ENCODE measurements at places on chromosomes 4 and X.

- no peak for DNase-seq
Observed at GRCh38 chr4:74097116-74097515, 1.9 kb downstream of the CXCL2 start.

DNA sequence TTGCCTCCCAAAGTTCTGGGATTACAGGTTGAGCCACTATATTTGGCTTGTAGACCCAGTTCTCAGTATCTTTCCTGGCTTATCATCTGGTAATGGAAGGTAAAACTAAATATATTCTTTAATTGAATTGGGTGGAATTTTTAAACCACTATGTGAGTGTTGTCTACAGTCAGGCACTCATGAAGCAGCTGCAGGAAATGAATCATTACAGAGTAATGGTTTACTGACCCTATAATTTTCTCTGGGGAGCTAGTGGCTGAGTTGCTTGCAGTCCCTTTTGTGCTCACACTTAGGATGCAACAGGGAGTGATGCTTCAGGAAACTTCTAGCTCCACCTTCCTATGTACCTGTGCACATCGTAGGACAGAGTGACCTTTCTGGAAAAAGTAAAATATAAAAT lies 4.1 kb upstream of the UGT2B7 start:
- peak; percentile 28 for DNase-seq

DNA sequence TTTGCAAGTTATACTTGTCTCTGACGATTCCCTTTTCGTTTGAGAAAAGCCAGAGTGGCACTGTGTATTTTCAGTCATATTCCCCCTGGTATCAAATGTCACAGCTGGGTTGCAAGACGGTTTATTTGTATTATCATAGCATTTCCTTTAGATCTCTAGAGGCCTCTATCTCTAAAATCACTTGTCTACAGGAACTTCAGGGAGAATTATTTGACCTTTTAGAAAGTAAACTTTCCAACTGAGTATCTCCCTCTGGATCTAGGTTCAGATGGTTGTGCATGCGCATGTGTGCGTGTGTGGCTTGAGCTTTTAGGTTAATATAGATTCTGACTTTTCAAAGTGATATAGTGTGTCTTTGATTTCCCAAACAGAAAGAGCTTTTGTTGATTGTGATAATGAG lies 15.1 kb upstream of the TAB3 start:
- no peak for DNase-seq

DNA sequence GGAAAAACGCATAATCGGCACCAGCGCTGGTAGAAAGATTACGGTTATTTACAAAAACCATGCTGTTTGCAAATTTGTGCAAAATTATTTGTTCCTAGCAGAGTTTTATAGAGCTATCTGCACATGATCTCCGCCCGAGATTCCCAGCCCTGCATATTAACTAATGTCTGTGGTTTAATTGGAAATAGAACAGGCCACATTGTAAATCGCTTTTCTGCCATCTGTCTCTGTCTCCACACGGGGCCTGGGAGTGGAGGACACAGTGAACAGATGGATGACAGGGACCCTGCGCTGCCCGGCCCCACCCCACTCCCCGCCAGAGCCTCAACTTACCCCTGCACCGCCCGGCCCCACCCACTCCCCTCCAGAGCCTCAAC lies 126.9 kb downstream of the FAM53A start:
- no peak for DNase-seq

DNA sequence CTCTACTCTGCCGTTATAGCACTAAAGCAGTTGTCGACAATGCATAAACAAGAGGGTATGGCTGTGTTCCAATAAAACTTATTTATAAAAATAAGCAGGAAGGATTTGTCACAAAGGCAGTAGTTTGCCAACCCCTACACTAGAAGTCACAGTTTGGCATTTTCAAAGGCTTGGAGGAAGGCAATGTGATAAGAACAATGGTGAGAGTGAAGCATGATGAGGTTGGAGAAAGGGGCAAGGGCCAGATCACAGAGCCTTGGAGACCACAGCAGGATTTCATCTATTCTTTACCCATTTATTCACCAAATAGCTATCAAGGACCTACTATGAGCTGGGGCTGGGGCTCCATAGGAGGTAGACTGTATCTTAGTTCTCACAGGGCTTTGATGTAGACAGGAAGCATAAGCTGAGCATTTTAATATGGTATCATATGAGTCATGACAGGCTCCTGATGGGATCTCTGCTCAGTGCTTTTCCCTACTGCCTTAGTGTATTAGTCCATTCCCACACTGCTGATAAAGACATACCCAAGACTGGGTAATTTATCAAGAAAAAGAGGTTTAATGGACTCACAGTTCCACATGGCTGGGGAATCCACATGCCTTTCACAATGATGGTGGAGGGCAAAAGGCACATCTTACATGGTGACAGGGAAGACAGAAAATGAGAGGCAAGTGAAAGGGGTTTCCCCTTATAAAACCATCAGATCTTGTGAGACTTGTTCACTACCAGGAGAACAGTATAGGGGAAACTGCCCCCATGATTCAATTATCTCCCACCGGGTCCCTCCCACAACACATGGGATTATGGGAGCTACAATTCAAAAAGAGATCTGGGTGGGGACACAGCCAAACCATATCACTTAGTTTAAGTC lies 58.9 kb downstream of the PPM1K start:
- no peak for DNase-seq

DNA sequence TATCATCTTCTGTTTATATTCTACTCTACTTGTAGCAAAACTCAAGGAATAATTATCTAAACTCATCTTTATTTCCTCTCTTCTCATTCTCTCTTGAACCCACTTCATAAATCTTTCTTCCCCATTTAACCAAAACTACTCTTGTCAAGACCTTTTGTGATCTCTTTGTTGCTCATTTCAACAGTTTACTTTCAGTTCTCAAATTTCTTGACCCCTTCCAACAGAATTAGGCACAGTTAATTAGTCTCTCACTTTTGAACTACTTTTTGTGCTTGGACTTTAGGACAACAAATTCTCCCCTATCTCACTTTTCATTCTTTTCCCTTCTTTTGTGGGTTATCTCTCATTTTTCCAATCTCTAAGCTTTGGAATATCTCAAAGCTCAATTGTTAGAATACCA lies 27.4 kb upstream of the CAMK2D start:
- no peak for DNase-seq

GRCh38 chr4:181874602-181875001 lies 368.6 kb upstream of the TENM3 start:
- DNase-seq = peak; percentile 36

DNA sequence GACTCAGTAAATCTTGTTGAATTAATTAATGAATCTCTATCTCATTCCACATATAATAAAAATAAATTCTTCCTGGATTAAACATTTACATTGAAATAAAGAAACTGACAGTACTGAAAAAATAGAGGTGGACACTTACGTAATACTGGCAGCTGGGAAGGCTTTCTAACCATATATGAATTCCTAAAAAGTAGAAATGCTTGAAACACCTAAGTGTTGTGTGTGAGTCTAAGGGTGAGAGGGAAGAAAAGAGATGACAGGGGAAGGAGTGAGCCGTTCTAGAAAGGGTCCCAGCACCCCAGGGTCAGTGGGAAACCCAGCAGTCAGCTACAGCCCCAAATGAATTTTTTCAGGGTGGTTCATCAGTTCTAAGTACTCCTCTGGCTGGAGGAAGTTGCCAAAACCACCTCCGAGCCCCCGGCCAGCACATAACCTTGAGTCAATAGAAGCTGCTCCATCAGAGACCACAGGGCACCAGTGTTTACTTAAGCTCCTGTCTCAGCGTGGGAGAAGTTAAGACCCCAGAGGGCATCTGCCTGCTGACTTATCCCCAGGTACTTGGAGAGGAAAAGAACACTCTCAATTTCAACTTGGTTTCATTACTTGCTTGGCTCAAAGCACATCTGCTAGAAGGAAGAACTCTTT lies 18.3 kb downstream of the GAB3 start:
- DNase-seq = no peak

GRCh38 chr4:123599920-123600810 lies 203.6 kb downstream of the SPRY1 start:
- DNase-seq = peak; percentile 29

DNA sequence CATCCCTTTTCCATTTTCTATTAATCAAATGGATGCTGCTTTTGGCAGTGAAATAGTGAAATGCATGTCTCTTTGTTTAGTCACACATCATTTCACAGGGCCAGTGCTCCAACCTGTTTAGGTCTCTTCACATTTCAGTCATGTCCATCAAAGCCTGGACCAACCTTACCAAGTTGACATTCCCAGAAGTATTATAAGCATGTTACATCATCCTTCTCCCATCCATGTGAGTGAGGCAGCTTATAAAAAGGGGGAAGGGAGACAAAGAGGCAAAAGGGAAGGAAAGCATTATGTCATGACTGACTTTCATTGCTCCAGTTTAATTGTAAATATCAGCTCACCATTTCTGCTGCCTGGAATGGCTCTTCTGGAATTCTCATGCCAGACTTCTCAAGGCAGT lies 94.4 kb downstream of the NWD2 start:
- no peak for DNase-seq
